Activated CD4-positive, alpha-beta T cell treated with anti-CD3 and anti-CD28 coated beads for 4 hours (primary cell): ENCODE measurements at places on chromosomes 12 and 14.

DNA sequence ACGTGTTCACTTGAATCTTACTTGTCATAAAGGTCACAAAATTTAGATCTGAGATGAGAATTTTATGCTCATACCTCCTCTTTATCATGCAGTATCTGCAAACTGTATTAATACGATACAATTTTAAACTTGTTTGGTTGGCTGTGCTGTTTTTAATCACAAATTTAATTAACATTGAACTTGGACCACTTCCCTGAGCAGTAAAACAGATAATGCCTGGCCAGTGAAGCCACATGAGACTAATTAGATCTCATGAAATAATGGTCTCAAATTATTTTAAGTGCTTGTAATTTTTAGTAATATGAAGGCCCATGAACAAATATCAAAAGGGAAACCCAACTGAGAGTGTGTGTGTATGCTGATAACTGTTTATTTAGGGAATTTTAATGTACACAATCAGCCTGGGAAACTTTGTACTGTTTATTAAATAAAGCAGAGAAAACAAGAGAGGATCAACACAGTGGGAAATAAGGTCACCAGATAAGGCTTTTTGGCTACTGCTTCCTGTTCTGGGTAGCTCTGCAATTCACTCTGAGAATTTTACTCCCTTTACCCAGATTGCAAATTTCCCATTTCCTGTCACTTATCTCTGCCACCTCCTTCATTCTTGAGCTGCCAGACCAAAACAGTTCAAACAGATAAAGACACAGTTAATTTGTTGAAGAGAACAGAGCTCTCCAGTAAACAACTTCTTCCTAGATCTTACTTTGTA lies 61.6 kb upstream of the GNPNAT1 start:
- no peak for DNase-seq

- no peak for DNase-seq
Measured at GRCh38 chr12:11853126-11853525, 203.7 kb downstream of the ETV6 start.

- no peak for DNase-seq
Measured at GRCh38 chr12:14605401-14605989, 37.8 kb upstream of the PLBD1 start.

- no peak for DNase-seq
Measured at GRCh38 chr14:34324363-34324795, 137.7 kb downstream of the SPTSSA start.

GRCh38 chr14:85546390-85546789 lies 16.4 kb downstream of the FLRT2 start:
- DNase-seq: no peak

DNA sequence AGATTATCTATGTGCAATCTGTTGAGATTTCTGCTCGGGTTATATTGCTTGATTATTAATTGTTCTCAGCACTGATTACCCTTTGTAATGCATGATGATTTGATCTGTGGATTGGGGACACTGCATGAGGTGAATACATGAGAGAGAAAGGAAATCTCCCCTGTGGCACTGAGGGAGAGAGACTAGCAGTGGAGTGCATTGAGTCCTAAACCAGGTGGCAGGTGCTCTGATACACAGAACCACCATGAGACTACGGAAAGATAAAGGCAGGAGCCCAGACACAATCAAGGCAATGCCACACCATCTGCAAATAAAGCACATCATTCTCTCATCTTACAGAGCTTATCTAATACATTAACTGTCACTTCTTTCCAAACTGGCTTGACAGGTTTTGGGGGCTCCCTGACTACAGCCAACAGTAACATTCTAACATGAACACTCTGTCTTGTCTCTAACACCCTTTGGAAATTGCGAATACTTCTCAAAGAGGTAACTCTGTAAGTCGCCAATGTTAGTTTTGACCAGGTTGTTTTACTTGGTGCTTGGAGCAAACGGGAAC lies 37.6 kb upstream of the TSPAN8 start:
- no peak for DNase-seq

GRCh38 chr14:23058654-23059504 lies 1.6 kb upstream of the CDH24 start:
- DNase-seq: no peak

DNA sequence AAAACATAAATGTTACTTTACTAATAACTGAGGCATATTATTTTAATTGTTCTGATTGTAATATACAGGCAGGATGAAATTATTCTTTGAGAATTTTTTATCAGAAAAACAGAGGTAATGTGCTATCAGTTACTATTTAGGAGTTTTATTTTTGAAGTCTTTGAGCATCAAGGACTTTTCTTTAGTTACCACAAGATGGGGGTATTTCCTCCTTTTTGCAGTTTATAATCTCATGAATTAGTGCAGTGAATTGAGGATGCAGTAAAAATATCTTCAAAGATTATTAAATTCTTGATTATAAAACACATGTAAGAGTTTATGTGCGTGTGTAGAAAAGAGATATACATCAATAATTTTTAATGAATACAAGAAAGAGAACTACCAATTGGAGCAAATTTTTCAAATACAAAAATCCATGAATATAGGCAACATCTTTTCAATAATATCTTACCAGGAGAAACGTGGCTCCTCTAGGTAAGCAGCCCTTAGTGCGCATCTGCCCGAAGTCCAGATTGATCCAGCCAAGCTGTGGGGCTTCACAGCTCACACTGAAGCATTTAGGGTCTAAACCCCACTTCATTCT lies 71.6 kb downstream of the ERGIC2 start:
- no peak for DNase-seq

- DNase-seq: no peak
Measured at GRCh38 chr12:115088328-115088994, 404.5 kb upstream of the TBX3 start.

- DNase-seq: no peak
Measured at GRCh38 chr12:106243620-106244019, 4.2 kb downstream of the CKAP4 start.

GRCh38 chr12:123104809-123105208 lies 46.1 kb downstream of the PITPNM2 start:
- no peak for DNase-seq

GRCh38 chr14:102629808-102630350 lies 37.4 kb downstream of the RCOR1 start:
- no peak for DNase-seq

GRCh38 chr14:68427550-68427890 lies 365.3 kb downstream of the ZFP36L1 start:
- no peak for DNase-seq

- no peak for DNase-seq
Measured at GRCh38 chr14:104332634-104333270, 194.4 kb downstream of the KIF26A start.

DNA sequence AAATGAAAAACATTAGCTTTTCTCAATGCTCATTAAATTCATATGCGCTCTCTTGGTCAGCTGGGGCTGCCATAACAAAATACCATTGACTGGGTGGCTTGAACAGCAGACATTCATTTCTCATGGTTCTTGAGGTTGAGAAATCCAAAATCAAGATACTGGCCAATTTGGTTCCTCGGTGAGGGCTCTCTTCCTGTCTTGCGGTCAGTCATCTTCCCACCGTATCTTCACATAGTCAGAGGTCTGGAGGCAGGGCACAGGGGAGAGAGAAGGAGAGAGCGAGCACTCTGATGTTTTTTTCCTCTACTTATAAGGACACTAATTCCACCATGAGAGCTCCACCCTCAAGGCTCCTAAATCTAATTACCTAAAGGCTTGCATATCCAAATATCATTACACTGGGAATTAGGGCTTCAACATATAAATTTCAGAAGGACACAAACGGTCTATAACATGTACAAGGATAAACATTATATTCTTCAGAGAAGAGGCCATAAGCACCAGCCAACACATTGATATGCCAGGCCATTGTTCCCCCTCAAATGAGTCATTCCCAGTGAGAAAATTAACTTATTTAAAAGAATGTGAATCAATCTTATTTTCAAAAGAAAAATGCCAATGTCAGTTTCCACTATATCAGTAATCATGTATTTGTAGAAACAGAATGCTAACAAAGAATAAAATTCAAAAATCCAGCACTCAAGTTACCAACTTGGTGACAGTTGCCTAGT lies 152.2 kb downstream of the BTG1 start:
- no peak for DNase-seq

GRCh38 chr12:78470354-78471195 lies 394.0 kb upstream of the SYT1 start:
- DNase-seq: no peak

DNA sequence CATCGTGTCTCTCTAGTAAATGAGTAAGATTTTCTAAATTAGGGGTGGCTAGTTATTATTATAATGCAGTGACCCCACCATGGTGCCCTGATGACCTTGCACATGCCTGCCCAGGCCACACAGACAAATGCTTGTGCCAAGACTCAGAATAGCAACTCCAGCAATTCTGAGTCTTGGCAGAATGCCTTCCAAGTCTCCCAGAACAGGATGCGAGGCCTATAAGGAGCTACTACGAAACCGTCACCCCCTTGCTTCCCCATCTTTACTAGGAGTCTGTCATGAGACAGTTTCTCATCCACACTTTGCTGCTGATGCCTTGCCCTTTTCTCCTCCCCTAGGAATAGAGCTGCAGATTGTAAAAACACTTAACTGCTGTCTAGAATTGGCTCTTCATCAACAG lies 559.9 kb downstream of the TRHDE start:
- no peak for DNase-seq

GRCh38 chr12:42756841-42757623 lies 167.5 kb upstream of the PRICKLE1 start:
- DNase-seq: no peak

GRCh38 chr14:103802356-103802755 lies 45.0 kb downstream of the PPP1R13B start:
- DNase-seq: no peak

DNA sequence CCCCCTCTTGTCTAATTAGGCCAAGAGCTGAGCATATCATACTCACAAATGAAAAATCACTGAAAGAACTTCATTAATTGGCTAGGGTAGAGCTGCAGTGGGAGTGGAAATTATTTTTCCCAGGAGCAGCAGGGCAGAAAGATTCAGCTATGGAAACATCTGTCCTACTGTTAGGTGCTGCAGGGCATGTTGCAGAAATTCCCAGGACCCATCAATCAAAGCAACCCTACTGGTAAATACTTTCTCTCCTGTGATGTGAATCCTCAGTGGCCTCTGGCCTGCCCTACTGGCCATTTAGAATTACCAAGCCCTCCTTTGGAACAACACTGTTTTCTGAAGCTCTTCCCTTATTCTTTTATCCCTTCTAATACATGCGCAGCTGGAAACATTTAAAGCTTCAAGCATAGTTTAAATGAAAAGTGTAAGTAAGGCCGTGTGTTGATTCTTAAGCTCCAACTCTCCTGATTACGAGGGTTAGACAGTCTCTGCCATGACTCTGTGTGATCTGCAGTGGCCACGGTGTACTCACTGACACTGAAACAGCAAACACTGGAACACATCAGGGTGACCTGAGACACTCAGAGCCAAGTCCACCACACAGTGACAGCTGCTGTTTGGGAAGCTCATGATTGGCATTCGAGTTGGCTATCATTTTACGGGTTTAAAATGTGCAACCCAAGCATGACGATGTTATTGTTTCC lies 62.6 kb upstream of the TMCC3 start:
- no peak for DNase-seq

GRCh38 chr12:19006626-19007137 lies 122.9 kb upstream of the PLEKHA5 start:
- DNase-seq: no peak

GRCh38 chr12:89156862-89157262 lies 195.4 kb downstream of the DUSP6 start:
- DNase-seq: no peak

DNA sequence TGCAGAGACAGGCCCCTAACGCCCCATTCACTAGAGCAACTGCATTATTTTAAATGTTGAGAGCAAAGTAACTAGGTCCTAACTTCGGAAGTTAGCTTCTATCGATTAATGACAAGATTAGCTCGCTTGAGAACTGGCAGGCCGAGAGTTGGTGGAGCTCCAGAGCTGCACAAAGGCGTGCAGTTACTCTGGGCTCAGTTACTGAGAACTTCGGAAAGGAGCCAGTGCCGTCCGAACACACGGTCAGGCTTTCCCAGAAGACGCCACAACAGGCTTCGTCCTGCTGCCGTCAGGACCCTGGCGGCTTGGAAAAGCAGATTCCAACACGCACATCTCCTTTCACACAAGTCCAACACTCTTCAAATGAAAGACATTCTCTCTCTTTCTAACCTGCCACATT lies 45.4 kb upstream of the TESC start:
- DNase-seq: no peak

DNA sequence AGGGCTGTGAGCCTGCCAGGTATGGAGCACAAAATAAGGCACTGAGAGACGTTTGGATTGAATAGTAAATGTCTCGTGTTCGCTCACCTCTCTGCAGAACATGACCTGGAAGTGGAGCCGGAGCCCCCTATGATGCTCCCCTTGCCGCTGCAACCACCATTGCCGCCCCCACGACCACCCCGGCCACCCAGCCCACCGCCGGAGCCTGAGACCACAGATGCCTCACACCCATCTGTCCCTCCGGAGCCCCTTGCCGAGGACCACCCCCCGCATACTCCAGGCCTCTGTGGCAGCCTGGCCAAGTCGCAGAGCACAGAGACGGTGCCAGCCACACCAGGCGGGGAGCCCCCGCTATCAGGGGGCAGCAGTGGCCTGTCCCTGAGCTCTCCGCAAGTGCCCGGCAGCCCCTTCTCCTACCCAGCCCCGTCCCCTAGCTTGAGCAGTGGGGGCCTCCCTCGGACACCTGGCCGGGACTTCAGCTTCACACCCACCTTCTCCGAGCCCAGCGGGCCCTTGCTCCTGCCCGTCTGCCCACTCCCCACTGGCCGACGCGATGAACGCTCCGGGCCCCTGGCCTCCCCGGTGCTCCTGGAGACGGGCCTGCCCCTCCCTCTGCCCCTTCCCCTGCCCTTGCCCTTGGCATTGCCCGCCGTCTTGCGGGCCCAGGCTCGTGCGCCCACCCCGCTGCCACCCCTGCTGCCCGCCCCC lies 18.7 kb downstream of the SETD1B start:
- DNase-seq: no peak

DNA sequence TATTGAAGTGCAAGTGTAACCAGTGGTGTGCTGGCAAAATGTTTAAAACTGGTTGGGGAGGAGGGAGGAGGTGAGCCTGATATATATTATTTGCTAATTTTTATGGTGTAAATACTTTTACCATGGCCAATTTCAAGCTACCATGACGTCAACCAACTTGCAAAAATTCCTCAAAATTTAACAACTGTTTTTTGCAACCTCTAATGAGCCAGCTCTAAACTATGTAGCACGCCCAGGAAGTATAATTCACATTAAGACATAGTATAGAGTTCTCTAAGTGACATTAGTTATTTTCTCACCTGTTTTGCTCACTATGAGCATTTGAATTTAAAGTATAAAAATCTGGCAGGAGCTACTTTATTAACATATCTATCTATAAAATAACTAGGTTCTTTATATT lies 41.4 kb downstream of the ATL1 start:
- DNase-seq: no peak

GRCh38 chr12:26360062-26360461 lies 164.7 kb downstream of the SSPN start:
- no peak for DNase-seq

- DNase-seq: no peak
Measured at GRCh38 chr14:61231810-61232209, 49.3 kb downstream of the TMEM30B start.

GRCh38 chr12:59158066-59158465 lies 237.8 kb upstream of the LRIG3 start:
- no peak for DNase-seq

- peak; percentile 87 for DNase-seq
Measured at GRCh38 chr12:53746592-53747092, 5.1 kb downstream of the CISTR start.

- DNase-seq: no peak
Measured at GRCh38 chr12:83190631-83191390, 504.1 kb downstream of the TMTC2 start.

GRCh38 chr14:24437020-24437735 lies 5.4 kb downstream of the SDR39U1 start:
- no peak for DNase-seq
